ENCODE measurements at places on chromosomes 2 and 18.

DNA sequence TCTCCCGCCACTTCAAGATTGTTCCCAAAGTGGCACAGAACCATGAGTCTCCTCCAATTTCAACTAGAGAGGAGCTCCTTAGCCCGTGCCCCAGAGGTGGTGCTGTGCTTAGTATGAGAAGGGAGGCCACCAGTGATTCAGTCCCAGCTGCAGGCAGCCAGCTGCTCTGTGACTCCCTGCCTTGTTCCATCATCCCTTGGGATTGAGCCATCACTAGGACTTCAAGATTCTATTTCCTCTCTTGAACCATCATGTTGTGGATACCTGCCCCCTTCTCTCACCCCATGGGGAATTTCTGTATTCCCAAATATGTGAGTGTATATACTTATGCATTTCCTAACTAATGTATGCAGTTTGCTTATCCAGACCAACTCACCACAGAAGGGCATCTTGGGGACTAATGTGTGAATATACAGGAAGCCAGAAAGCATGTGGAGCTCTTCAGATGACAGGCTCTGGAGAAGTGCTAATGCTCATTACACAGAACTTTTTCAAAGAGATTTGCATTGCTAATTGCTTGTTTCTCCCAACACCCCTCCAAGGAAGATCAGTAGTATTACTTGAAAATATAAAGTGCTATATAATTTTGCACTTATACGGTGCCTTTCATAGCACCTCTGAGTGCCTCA is 111.0 kb upstream of the MAP3K20 start:
- DNase-seq, result no peak

- DNase-seq, result no peak
These were observed 28.0 kb downstream of the ZNF519 start for GRCh38 chr18:14104201-14104600.

GRCh38 chr2:181399027-181399426 is 58.2 kb upstream of the ITGA4 start:
- no peak for DNase-seq

- DNase-seq, result peak; percentile 33
These were observed 12.6 kb downstream of the ITPRID2 start for GRCh38 chr2:181904022-181904632.

DNA sequence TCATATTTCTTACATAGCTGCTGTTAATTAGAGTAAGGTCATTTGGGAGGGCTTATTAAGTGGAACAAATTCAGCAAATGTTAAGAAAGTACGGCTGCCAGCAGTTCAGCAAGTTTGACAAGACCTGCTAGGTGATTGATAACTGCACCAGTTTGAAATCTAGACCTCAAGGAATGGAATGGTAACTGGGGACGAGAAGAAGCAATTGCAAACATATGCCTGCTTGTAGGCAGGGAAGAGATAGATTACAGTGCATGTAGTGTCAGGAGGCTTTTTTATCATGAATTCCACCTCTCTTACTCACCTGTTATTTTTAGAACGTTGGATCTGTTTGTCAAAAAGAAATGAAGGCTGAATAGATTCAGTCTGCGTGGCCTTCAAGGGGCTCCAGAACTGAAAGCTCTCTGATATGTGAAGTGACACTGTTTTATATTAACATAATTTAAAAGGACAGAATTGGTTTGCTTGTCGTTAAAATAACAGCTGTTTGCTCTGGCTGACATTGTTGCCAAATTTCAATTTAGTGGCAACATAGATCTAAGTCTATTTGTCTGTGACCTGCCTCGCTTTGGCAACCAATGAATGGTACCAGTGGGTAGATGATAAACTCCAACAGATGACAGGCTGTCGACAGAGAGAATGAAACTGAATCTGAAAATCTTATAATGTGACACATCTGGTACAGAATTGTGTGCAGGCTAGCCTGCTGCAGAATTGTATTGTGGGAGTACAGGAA is 199.3 kb downstream of the ZNF407 start:
- DNase-seq, result peak; percentile 10

DNA sequence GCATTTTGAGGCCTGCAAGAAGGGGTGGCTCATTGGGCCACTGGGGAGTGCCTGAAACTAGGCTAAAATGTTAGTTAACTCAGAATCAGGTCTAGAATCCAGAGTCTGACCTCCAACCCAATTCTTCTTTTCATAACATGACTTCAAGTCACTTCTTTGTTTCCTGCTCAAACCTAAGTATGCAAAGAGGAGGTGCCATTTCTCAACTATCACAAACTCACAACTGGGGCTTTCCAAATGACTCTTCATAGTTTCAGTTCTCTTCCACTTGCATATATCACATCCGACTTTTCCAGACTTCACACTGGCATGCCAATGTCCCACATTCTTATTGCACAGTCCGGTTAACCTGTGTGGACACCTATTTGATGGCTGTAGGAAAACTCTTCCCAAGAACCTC is 211.6 kb downstream of the TCF4 start:
- DNase-seq, result no peak

Measured in G401 (cell line).